Mammary microvascular endothelial cell (primary cell): ENCODE measurements at places on chromosomes 2 and 18. TPM values are rescaled to one million over a fixed set of nuclear protein-coding genes. Genes with fewer than 3 reads are reported as not detected.

TRIM43 gene
- not detected in 2 replicates for total RNA-seq

CYS1 gene
- 1.3 TPM in 1 of 2 replicates, not detected in the other for total RNA-seq

CCDC141 gene
- 0.13 and 0.44 TPM in 2 replicates for total RNA-seq

MAPK4 gene
- total RNA-seq = not detected in 2 replicates
